ENCODE measurements at places on chromosomes 2 and 18.
A peak's percentile ranks its signal among the peaks of the same experiment; 100 is the strongest.

GRCh38 chr2:53636596-53636995 lies 131.0 kb upstream of the CHAC2 start:
- no peak for DNase-seq

DNA sequence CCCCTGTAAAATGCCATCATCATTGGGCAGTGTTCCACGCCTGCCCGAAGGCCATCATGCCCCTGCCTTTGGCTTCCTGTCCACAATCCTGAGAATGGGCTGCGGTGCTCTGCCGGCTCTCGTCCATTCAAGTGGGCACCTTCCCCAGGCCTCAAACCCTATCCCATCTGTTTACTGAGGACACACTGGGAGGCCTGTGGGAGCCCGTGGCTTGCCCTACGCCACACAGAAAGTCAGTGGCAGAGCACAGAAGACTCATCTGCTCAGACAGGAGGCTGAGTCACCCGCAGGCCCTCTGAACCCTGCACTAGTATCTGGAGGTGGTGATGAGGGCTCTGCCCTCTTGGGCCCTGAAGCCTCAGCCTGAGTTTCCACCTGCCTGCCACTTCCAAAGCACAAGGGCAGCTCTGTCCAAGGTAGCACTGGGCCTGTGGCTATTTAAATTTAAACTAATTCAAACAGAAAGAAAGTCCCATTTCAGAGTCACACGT lies 19.1 kb upstream of the ANKRD53 start:
- peak; percentile 2 for DNase-seq

DNA sequence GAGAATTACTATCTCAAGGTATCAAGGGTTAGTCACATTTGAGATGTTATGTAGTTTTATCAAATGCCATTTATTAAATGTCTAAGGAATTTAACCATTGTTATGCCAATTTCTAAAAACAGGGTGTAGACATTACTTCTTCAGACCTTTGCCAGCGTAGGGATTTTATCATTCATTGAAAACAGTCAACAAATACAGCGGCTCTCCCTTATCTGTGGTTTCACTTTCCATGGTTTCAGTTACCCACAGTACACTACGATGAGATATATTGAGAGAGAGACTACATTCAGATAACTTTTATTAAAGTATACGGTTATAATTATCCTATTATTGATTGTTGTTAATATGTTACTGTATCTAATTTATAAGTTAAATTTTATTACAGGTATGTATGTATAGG lies 234.7 kb downstream of the TMX3 start:
- DNase-seq, result no peak

GRCh38 chr18:77433076-77433475 lies 183.4 kb downstream of the GALR1 start:
- DNase-seq, result no peak

GRCh38 chr2:222364285-222364895 lies 60.0 kb upstream of the SGPP2 start:
- DNase-seq, result no peak

DNA sequence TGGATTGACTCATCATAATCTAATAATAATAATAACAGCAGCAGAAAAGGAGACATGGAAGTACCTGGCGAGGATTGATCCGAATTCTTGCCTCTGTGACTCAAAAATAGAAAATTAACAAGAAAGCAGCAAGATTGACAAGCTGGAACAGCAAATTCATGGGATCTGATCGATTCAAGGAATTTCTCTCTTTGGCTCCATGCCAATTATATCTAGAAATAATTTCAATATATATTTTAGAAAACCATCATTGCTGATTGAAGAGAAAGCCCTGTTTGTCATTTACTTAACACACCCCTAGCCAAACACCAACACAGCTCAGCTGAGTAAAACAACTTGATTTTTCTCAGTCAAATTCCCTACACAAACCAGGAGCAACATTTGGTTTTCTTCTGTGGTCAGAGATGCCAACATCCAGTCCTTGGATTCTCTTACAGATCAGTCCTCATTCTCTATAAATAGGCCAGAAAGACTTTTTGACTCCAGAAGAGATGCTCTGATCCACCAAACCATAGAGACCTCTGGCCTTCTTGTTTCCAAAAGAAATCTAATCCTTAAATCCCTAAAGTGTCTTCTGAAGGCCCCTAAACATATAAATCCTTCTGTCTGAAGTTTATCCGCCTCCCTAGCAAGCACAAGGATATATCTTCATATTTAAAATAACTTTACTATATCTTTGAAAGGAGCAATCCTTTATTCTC lies 129.9 kb downstream of the CACNB4 start:
- no peak for DNase-seq

GRCh38 chr18:79988071-79988450 lies 302 bp downstream of the TXNL4A start:
- DNase-seq, result peak; percentile 70

- no peak for DNase-seq
These were observed 211.5 kb downstream of the SUCLG1 start for GRCh38 chr2:84247532-84247931.

GRCh38 chr2:21423854-21424253 lies 300.1 kb downstream of the TDRD15 start:
- no peak for DNase-seq

GRCh38 chr2:38438883-38439612 lies 62.0 kb upstream of the ATL2 start:
- DNase-seq, result no peak

- no peak for DNase-seq
These were observed 94.1 kb upstream of the LDLRAD4 start for GRCh38 chr18:13124411-13124810.

GRCh38 chr18:57143265-57143664 lies 3.6 kb upstream of the BOD1L2 start:
- no peak for DNase-seq

DNA sequence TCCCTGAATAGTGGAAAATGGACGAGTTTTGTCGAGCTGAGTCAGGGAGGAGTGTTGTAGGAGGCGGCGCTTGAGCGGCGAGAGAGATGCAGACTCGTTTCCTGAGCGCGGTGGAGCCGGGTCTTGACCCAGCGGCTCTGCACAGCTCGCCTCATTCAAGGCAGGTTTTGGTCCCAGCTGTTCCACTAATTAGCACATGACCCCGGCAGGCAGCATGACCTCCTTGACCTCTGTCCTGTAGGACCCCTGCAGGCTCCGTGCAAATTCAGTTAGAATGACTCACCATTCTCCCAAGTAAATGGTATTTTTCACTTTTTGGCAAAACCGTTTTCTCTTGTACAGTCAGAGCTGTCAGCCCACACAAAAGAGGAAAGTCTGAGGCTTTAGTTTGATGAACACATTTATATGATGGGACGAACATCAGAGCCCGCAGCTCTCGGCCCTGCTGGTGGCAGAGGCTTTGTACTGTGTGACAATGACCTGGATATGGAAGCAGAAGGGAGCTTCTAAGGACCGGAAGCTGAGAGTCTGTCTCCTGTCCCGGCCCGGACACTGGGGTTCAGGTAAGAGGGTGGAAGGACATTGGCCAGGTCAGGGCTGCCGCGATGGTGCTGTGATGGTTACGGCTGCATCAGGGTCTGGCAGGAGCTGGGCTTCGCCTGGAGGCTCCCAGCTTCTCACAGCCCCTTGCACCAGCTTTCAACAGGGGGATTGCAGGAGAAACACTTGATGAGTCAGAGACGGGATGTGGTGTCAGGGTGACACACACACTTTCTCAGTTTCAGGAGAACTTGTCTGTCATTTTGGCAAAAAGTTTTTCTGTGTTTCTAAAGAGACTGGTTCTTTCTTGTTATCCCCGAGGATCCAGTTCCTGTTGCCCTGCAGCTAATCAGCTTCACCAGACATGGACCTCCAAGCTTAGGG lies 29.9 kb upstream of the ALKAL2 start:
- DNase-seq, result no peak

- no peak for DNase-seq
These were observed 40.3 kb downstream of the COPS8 start for GRCh38 chr2:237125967-237126366.

- peak; percentile 63 for DNase-seq
These were observed 18.8 kb downstream of the KLHL41 start for GRCh38 chr2:169528271-169528701.

DNA sequence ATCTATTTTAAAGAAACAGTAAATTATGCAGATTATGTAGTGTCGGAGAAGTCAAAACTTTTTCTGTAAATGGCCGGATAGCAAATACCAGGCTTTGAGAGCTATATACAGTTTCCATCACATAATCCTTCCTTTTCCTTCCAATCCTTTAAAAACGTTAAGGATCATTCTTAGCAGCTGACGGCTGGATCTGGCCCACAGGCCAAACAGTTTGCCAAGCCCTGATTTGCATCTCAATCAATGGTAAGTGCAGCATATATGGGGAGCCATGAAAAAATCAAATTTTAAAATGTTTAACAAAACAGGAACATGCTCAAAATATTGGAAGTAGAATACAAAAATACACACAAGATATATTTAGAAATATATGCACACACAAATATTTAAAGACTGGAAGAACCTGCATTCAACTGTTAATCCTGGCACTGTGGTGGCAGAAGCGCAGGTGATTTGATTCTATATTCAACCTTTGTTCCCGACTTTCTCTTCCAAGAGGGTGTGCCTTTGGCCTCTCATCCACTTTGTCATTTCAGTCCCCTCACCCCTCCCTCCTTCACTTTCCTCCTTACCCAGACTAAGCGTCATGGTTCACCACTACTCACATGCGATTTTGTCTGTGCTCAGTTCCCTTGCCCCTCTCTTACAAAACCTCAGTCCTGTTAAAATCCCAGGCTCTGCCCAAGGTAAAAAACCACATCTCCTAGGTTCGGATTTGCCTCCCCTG lies 27.3 kb downstream of the NDUFA10 start:
- no peak for DNase-seq

DNA sequence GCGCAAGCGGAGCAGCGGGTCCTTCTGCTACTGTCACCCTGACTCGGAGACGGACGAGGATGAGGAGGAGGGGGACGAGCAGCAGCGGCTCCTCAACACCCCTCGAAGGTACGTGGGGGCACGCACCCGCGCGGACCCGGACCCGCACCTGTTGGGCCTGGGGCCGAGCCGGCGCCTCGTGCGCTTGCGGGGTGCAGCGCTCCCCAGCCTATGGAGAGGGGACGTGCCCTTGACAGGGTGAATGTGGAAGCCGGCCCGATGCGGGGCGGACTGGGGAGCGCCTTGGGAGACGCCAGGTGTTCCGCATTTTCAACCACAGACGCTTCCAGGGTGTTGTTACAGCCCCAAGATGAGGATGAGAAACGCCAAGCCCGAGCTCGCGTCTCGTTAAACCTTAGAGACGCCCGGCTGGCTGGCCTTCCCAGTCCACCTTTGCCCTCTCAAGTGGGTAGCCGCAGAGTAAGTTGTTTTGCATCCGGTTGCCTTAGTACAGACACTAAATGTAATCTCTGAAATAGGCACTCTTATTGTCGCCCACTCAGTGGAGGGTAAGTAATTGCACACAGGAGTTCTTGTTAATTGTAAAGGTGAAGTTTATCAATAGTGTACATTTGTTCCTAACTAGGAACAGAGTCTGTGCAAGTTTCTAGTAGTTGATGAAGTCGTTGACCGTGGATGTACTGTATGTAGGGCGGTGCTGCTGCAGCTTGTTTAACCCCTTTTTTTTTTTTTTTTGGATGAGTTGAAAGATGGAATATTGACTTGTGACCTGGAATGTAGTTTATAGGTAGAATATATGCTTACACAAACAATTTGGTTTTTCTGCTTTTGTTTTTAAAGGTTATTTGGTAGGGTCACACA lies 815 bp downstream of the GMCL1 start:
- peak; percentile 48 for DNase-seq

- DNase-seq, result no peak
These were observed 47.6 kb downstream of the ACTR3 start for GRCh38 chr2:113937501-113937900.

GRCh38 chr2:119255760-119256581 lies 32.3 kb downstream of the STEAP3 start:
- DNase-seq, result no peak

GRCh38 chr18:77708826-77709506 lies 459.3 kb downstream of the GALR1 start:
- no peak for DNase-seq

DNA sequence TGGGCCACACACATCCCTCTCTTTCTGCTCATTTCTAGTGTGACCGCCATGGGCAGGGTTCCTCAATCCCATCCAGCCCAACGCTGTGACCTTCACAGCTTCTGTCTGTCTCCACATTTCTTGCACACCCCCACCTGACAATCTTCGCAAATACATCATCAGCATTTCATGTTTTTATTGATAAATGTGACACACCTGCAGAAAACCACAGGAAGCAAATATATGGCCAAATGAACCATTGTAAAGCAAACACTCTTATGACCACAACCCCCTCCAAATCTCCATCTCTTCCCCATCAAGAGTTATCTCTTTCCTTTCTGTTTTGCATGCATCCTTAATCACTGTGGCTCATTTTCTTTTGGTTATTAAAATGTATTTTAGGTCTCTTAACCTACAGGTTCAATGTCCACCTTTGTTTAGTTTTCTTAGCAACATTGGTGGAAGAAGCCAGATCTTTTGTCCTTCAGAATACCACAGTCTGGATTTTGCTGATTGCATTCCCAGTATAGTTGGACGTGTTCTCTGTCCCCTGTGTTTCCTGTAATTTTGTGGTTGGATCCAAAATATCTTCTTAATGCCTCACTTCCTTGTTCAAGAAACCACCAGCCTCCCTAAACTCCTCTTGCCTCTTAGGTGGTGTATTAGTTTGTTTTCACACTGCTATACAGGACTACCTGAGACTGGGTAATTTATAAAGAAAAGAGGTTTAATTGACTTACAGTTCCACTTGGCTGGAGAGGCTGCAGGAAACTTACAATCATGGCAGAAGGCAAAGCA lies 9.8 kb upstream of the NCK2 start:
- no peak for DNase-seq

DNA sequence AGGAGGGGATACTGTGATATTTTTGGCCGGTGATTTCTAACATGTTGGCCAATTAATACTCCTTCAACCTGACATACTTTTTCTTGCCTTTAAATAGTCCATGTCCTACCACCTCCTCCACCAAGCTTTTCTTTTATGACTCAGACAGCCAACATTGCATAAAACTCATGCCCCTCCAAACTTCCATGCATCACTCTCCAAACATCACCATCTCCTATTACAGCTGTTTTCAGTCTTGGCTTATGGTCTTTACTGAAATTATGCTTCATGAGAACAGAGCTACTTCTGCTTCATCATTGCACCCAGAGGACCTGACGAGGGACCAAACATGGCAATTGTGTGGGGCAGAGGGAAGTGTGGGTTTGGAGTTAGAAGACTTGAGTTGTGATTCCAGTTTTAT lies 305.4 kb downstream of the LPIN1 start:
- DNase-seq, result no peak

- DNase-seq, result no peak
These were observed 21.1 kb downstream of the ABCB11 start for GRCh38 chr2:169009865-169010579.

- no peak for DNase-seq
These were observed 197.6 kb upstream of the MC4R start for GRCh38 chr18:60570172-60570571.

DNA sequence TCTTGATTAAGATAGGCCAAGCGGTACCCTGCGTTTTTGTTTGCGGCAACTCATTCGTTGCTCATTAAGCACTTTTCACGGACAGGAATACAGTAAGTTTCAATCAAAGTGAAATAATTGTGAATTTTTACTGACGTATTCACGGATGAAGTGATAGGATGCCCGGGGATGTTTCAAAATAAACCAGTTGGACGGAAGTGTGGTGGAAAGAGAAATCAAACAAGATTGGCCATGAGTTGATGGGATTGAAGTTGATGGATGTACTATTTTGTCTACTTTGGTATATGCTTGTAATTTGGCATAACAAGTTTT lies 481 bp downstream of the TMEM177 start:
- DNase-seq, result no peak
